ENCODE measurements at places on chromosomes 12 and 14. TPM values are rescaled to one million over a fixed set of nuclear protein-coding genes. Genes with fewer than 3 reads are reported as not detected.

PPP1R1A gene
- not detected for total RNA-seq

OR4E2 gene
- not detected for total RNA-seq

FERMT2 gene
- 1.9 TPM for total RNA-seq

CLEC4A gene
- 0.19 TPM for total RNA-seq

PIWIL1 gene
- total RNA-seq = not detected

LMO3 gene
- not detected for total RNA-seq

LALBA gene
- total RNA-seq = not detected

IAPP gene
- not detected for total RNA-seq

NKX2-1 gene
- not detected for total RNA-seq

SLC17A8 gene
- total RNA-seq = not detected

SMAGP gene
- total RNA-seq = 3.4 TPM

HOXC5 gene
- total RNA-seq = not detected

CARMIL3 gene
- total RNA-seq = 3.3 TPM

PLCZ1 gene
- not detected for total RNA-seq

PHETA1 gene
- total RNA-seq = 2.8 TPM

RNASE7 gene
- total RNA-seq = not detected

ART4 gene
- not detected for total RNA-seq

CFAP251 gene
- 0.35 TPM for total RNA-seq

GALNT8 gene
- total RNA-seq = 0.85 TPM

EPYC gene
- total RNA-seq = not detected

Data from activated CD8-positive, alpha-beta memory T cell treated with anti-CD3 and anti-CD28 coated beads, Interleukin-2, amount 10 ng/mL, durations not matched to agents 7 days and 5 days (primary cell).